ENCODE measurements at places on chromosomes 3 and 15. TPM values are rescaled to one million over a fixed set of nuclear protein-coding genes. Genes with fewer than 3 reads are reported as not detected.

GRCh38 chr3:175940881-175941280, 1081.7 kb downstream of the NAALADL2 start:
- no peak for DNase-seq

GRCh38 chr15:77417602-77418001, 2.3 kb downstream of the PEAK1 start:
- DNase-seq = no peak

DNA sequence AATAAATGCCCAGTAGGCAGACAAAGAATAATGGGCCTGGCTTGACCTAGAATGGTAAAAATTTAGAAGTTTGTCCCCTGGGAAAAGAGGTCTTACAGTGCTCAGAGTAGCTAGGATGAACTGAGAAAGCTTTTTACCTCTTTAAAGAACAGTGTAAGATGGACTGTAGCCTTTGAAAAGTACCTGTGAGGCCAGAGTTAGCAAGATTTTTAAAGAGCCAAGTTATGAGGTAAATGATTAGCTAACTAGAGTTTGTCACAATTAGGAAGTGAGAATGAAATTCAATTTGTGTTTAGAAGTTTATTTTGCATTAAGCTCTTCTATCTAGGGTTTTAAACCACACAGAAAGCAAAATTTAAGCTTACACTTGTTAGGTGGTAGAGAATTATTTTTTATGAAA, 480.9 kb downstream of the ZIC1 start:
- DNase-seq = no peak

PLS1 gene
- total RNA-seq = 1.7 TPM

DNA sequence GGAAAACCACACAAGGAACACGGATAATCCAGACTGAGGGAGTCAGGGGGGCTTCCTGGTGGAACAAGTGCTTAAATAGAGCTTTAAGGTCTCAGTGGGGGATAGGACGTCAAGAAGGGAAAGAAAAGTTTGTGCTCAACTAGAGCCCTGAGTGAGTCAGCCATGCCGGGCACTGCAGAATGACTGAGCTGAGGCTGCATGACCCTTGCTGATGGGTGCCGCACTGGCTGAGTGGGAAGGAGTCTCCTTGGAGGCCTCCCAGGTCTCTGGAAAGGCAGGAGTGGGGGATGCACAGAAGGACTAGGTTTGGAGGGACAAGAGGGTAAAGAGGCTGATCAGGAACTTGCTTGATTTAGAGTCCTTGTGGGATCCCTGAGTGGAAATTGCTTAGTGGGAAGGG, 150.3 kb downstream of the RPLP1 start:
- DNase-seq = no peak

DNA sequence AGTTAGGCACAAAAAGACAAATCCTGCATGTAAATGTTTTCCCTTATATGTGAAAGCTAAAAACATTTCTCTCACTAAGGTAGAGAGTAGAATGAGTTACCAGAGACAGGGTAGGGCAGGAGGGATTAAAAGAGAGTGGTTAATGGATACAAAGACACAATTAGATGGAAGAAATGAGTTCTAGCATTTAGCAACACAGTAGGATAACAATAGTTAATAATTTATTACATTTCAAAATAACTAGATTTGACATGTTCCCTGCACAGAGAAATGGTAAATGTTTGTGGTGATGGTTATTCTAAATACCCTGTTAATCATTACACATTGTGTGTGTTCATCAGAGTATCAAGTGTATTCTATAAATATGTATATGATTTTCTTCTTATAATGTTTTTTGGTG, 1400.7 kb downstream of the OTOL1 start:
- DNase-seq = no peak

DNA sequence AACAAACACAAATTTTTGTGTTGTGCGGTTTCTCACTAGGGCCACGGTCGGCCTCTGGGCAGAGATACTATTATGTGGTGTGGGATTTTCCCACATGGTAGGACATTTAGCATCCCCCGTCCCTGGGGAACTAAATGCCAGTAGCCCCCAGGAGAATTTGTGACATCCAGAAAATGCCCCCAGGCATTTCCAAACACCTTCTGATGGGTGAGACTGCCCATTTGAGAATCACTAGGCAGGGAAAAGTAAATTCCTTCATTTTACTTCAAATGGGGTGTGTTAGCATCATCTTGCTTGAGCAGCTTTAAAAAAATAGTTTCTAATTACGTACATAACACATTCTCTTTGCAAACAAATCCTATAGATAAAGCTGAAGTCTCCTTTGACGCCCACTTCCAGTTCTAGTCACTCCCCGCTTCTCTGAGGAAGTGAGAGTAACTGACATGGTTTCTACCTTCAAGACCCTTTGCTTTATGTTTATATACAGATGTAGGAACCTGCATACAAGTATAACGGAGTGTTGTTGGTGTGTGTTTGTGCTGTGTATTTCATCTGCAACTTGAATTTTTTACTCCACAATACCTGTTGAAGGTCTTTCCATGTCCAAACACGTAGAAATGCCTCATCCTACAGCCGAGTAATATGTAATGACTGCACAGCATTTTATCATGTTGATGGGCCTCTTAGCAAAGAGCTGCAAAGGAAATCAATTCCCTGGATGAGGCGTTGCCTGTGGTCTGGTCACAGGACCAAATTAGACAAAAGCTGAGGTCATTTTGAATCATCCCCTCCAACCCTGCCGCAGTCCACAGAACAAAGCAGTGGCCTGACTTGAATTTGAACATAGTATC, 31.4 kb upstream of the ZBTB38 start:
- DNase-seq = no peak

UBA7 gene
- 79.2 TPM for total RNA-seq

DNA sequence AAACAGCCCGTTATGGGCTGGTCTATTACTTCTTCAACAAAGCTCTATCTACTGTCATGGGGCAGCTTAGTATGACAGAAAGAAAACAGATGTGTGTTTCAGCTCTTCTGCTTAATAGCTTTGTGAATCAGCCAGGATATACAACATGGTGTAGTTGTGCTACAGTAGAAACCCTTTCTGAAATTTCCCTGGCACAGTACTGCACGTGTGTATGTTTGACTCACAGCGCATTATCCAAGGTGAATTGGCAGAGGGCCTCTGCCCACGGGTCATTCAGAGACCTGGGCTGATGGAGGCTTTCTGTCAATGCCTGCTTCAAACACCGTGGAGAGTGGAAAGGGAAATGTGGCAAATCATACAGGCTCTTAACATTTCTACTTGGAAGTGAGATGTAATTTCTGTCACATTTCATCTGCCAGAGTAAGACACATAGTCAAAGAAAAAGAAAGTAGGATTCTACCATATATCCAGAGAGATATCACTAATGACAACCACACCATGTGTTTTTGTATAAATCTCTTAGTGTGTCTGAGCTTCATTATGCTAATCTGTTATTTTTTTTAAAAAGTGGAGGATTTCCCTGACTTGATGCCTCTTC, 505.1 kb downstream of the CNTN4 start:
- no peak for DNase-seq

GRCh38 chr3:113279686-113280085, 68.3 kb downstream of the BOC start:
- peak; percentile 30 for DNase-seq

Data from ovary (tissue), 10 donors.